CD4-positive, alpha-beta memory T cell (primary cell): ENCODE measurements at places on chromosomes 6 and 20. TPM values are rescaled to one million over a fixed set of nuclear protein-coding genes. Genes with fewer than 3 reads are reported as not detected.

DNA sequence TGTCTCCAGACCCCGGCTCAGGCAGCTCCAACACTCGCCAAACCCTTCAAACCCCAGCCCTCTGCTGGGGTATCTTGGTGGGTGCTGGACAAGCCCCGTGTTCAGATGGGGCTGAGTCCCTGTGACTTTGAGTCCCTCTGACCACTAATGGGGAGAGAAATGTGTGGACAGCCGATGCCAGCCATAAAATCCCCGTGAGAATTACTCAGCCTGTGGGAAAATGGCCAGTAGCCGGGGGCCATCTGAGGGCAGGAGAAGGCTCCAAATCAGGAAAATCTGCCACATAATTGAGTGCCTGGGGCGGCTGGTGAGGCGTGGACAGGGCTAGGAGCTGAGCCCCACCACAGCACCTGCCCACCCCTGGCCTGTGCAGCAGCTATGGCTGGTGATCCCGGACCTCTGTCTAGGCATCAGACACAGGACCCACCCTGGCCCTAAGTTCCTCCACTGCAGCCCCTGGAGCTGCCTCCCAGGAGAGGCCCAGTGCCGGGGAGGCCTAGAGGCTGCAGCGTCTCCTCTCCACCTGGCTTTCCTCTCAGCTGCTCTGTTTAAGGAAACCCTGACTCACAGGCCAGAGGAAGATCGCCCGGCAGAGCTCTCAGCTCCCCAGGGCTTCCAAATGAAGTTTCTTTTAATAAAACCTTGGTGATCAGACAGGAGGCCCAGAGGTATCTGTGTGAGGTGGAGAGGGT, 53.7 kb upstream of the SLCO4A1 start:
- no peak for DNase-seq
- H3K4me1 ChIP-seq = no peaks in the 10 kb centered on the region
- no peak overlapping the region for H3K4me3 ChIP-seq
- peaks cover 5% of the 10 kb centered on the region for H3K27me3 ChIP-seq
- no peak overlapping the region for H3K27ac ChIP-seq
- H3K36me3 ChIP-seq = no peaks in the 10 kb centered on the region

Gene PTPN1
- 21.0 TPM for polyA plus RNA-seq

DNA sequence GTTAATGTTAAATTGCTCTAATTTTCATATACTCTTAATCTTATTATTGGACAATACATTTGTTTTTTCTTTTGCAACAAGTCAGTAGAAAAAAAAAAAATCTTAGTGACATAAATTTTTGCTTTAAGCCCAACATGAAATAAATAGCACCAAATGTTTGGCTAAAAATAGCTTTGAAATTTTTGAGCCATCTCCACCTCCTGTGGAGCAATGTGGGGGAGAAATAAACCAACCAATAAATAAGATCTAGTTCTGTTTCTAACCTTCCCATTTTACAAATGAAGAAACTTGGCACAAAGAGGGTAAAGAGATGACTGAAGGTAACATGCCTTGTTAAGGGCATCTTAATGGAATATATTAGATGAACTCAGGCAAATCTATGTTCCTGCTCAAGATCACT, 91.4 kb downstream of the PRKN start:
- DNase-seq = no peak
- no peaks in the 10 kb centered on the region for H3K4me1 ChIP-seq
- H3K27me3 ChIP-seq = no peaks in the 10 kb centered on the region
- no peaks in the 10 kb centered on the region for H3K36me3 ChIP-seq
- no peak overlapping the region for H3K4me3 ChIP-seq

Gene CLIC5
- 7.3 TPM for polyA plus RNA-seq

Gene HMGA1
- polyA plus RNA-seq = 25.4 TPM

Gene CDC25B
- polyA plus RNA-seq = 55.9 TPM

Gene TINAG
- not detected for polyA plus RNA-seq

- H3K27ac ChIP-seq = peak overlapping the region; percentile 45
- H3K36me3 ChIP-seq = no peaks in the 10 kb centered on the region
- H3K4me1 ChIP-seq = peaks cover 42% of the 10 kb centered on the region
- peak; percentile 11 for DNase-seq
- peak overlapping the region; percentile 94 for H3K4me3 ChIP-seq
Measured at GRCh38 chr6:36386495-36387439, 702 bp downstream of the ETV7 start.

Gene KIF6
- polyA plus RNA-seq = not detected

- no peaks in the 10 kb centered on the region for H3K27me3 ChIP-seq
- no peaks in the 10 kb centered on the region for H3K36me3 ChIP-seq
- H3K4me3 ChIP-seq = no peak overlapping the region
Measured at GRCh38 chr6:142722012-142722411, 223.0 kb downstream of the HIVEP2 start.

GRCh38 chr6:21556511-21556910, 37.0 kb upstream of the SOX4 start:
- H3K36me3 ChIP-seq = no peaks in the 10 kb centered on the region
- no peak overlapping the region for H3K4me3 ChIP-seq
- no peak overlapping the region for H3K27ac ChIP-seq
- H3K27me3 ChIP-seq = no peaks in the 10 kb centered on the region

GRCh38 chr20:64156886-64157875, 7.1 kb upstream of the MYT1 start:
- H3K27me3 ChIP-seq = peaks cover 10% of the 10 kb centered on the region
- no peak for DNase-seq
- no peaks in the 10 kb centered on the region for H3K36me3 ChIP-seq
- no peaks in the 10 kb centered on the region for H3K4me1 ChIP-seq
- H3K27ac ChIP-seq = no peak overlapping the region

Gene TRIM15
- polyA plus RNA-seq = not detected

DNA sequence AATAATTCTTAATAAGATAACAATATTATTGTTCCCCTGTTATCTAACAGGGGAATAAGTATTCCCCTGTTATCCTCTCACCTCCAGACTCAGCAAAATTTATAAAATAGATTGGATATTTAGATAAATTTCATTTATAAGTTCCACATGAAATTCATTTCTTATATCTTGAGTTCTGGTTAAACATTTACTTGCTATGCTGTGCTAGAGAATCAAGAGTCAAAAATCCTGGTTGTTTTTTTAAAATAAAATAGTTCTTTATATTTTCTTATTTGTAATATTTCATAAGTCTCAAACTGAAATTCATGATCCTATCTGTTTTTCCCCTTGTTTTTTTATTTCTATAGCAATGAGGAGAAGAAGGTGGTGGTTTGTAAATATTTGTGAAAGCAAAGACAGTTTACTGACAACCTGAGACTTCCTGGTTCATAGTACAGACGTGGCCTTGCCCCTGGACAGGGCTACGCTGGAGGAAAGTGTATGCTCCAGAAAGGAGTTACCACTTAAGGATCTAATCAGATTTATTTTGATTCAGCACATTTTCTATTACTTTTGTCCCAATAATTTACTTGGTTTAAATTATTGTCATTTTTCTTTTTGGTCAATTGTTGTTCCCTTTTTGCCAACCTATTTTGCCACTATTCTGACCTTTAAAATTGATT, 37.8 kb upstream of the MARCKS start:
- no peak overlapping the region for H3K27ac ChIP-seq
- no peaks in the 10 kb centered on the region for H3K4me1 ChIP-seq
- no peaks in the 10 kb centered on the region for H3K36me3 ChIP-seq
- H3K4me3 ChIP-seq = no peak overlapping the region

Gene HSPA12B
- polyA plus RNA-seq = not detected

DNA sequence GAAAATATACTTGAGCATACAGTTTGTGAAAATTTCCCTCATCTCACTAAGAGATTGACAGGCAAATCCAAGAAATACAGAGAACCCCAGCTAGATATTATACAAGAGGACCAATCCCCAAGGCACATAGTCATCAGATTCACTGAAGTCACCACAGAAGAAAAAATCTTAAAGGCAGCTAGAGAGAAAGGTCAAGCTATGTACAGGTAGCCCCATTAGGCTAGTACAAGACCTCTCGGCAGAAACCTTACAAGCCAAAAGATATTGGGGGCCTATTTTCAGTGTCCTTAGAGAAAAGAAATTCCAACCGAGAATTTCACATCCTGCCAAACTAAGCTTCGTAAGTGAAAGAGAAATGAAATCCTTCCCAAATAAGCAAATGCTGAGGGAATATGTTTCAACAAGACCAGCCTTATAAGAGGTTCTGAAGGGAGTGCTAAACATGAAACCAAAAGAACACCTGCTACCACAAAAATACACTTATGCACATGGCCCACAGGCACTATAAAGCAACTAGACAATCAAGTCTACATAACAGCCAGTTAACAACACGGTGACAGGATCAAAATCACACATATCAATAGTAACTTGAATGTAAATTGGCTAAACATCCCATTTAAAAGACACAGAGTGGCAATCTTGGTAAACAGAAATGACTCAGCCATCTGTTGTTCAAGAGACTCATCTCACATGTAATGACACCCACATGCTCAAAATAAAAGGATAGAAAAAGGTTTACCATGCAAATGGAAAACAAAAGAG, 96.3 kb downstream of the FHL5 start:
- no peaks in the 10 kb centered on the region for H3K4me1 ChIP-seq
- no peaks in the 10 kb centered on the region for H3K27me3 ChIP-seq
- H3K4me3 ChIP-seq = no peak overlapping the region
- H3K36me3 ChIP-seq = no peaks in the 10 kb centered on the region
- no peak overlapping the region for H3K27ac ChIP-seq

Gene FOXS1
- not detected for polyA plus RNA-seq

Gene RUNX2
- polyA plus RNA-seq = 22.6 TPM

DNA sequence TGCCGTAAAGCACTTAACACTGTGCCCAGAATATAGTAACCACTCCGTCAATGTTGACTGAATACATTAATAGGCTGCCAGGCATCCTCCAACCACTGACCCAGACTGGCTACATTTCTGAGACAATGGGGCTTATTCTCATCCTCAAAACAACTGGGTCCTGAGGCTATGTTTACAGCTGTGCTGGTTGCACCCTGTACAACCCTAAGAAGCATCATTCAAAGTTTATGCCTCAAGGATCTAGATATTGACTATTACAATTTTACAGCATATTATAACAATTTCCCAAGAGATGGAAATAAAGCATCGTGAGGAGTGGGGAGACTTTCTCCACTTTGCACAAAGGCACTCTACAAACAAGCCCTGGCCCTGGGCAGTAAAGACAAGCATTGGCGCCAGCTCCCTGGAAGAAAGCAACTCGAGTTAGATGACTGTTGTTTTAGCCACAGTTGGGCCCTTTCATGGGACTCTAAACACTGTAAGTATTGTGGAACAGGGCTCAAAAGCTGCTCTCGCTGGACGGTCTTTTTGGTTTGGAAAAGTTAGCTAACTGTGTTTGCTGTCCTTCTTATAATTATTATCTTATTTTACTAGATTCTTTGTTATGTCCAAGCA, 30.2 kb downstream of the MYLIP start:
- peaks cover 12% of the 10 kb centered on the region for H3K4me1 ChIP-seq
- peaks cover 4% of the 10 kb centered on the region for H3K36me3 ChIP-seq
- no peaks in the 10 kb centered on the region for H3K27me3 ChIP-seq

DNA sequence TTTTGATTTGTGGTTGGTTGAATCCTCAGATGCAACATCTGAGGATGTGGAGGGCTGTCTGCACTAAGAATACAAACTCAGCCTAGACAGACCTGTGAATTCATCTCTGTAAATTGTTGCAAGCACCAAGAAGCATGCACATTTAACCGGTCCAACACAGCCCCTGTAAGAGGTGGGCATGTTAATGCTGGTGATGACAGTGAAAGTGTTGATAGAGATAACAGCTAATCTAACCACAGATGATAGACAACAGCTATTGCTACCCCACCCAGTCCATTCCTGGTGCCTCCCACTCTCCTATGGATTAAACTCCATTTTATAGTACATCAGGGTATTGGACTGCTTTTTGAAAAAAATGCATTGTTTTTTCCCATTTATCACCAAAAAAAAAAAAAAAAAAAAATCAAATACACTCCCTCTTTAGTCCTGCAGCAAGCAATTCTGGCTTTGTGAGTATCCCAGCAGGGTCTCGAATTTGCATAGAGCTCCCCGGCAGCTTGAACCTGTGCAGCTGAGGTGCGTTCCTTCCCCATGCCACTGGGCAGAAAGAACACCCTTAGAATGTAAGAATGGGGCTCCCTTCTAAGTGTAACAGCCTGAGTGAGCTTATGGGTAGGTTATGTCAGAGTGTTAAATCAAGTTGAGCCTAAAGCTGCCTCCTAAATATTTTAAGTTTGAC, 270.9 kb upstream of the JARID2 start:
- DNase-seq = no peak
- H3K36me3 ChIP-seq = no peaks in the 10 kb centered on the region
- H3K27ac ChIP-seq = no peak overlapping the region
- no peaks in the 10 kb centered on the region for H3K4me1 ChIP-seq

DNA sequence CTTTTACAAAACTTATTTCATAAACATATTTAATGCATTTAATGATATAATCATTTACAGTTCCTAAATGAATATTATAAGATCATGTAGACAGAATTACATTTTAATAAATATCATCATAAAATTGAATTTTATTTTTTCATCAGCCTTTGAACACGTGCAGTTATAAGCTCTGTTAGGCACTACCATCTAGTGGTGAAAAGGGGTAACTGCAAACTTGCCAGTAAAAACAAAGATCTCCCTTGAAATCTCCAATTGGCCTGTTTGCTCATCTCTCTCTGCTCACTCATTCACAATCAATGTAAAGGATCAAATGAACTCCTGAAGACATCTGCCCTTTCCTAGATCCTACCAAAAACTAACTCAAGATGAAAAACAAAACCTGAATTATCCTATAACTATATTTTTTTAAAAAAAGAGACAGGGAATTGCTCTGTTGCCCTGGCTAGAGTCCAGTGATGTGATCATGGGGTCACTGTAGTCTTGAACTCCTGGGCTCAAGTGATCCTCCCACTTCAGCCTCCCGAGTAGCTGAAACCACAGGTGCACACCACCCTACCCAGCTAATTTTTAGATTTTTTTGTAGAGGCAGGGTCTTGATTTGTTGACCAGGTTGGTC, 31.7 kb downstream of the SAMHD1 start:
- no peaks in the 10 kb centered on the region for H3K27me3 ChIP-seq
- peaks cover 21% of the 10 kb centered on the region for H3K4me1 ChIP-seq
- no peak overlapping the region for H3K27ac ChIP-seq
- DNase-seq = peak; percentile 61
- peaks cover 73% of the 10 kb centered on the region for H3K36me3 ChIP-seq

- H3K36me3 ChIP-seq = no peaks in the 10 kb centered on the region
- no peak overlapping the region for H3K27ac ChIP-seq
- no peak for DNase-seq
- H3K27me3 ChIP-seq = no peaks in the 10 kb centered on the region
- no peak overlapping the region for H3K4me3 ChIP-seq
- no peaks in the 10 kb centered on the region for H3K4me1 ChIP-seq
Measured at GRCh38 chr6:168871642-168872315, 381.9 kb downstream of the THBS2 start.

Gene LBP
- polyA plus RNA-seq = not detected

- H3K4me3 ChIP-seq = peak overlapping the region; percentile 62
- peak; percentile 69 for DNase-seq
- H3K36me3 ChIP-seq = peaks cover 39% of the 10 kb centered on the region
- H3K27ac ChIP-seq = peak overlapping the region; percentile 66
- no peaks in the 10 kb centered on the region for H3K27me3 ChIP-seq
Measured at GRCh38 chr20:62141397-62142251, 1.6 kb downstream of the PSMA7 start.

DNA sequence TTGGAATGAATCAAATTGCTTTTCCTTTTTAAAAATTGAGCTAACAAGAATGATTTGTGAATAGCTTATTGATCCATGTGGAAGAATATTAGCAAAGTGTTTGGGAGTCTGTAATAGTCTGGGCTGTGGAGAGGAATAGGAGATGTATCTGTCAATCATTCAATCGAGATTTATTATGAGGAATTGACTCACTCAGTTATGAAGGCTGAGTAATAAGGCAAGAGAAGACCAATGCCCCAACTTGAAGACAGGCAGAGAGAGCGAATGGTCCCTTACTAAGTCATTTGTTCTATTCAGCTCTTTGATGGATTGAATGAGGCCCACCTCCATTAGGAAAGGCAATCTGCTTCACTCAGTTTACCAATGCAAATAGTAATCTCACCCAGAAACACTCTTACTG, 403.0 kb downstream of the CD83 start:
- no peak overlapping the region for H3K27ac ChIP-seq
- H3K27me3 ChIP-seq = no peaks in the 10 kb centered on the region
